GM23248 (cell line): ENCODE measurements at places on chromosomes 7 and 10. TPM values are rescaled to one million over a fixed set of nuclear protein-coding genes. Genes with fewer than 3 reads are reported as not detected.

Gene SOSTDC1
- not detected in 2 replicates for total RNA-seq

Gene EBF3
- 0.25 and 0.43 TPM in 2 replicates for total RNA-seq

Gene CACNA2D1
- total RNA-seq, result 21.2 and 31.1 TPM in 2 replicates

Gene OR2A12
- total RNA-seq, result not detected in 2 replicates

Gene IL2RA
- total RNA-seq, result not detected in 2 replicates

Gene CPEB3
- 0.63 and 1.1 TPM in 2 replicates for total RNA-seq

Gene ASAH2B
- 3.7 and 7.8 TPM in 2 replicates for total RNA-seq

Gene PRLHR
- total RNA-seq, result not detected in 2 replicates

Gene CC2D2B
- total RNA-seq, result not detected in 2 replicates

Gene SFRP5
- not detected in 2 replicates for total RNA-seq

GRCh38 chr10:78063236-78063635, 29.6 kb downstream of the RPS24 start:
- no peak overlapping the region for H3K4me3 ChIP-seq
- H3K27ac ChIP-seq, result no peak overlapping the region
- no peak for DNase-seq

DNA sequence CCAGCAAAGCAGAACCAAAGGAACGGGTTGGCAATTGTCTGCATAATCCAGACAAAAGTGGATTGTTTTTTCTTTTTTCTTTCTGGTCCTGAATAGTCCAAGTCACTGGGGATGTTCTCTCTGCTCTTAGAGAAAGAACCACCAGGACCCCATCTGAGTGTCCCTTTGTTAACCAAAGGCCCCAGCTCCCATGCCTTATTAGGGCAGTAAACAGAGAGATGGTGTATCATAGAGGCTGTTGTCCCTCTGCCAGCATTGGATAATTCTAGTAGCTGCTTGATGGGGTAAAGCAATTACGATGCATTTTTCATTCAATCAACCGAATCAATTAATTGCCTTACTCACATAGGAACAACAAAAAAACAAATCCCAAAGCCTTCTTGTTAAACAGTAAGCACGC, 213.0 kb downstream of the BUB3 start:
- H3K27me3 ChIP-seq, result no peaks in the 10 kb centered on the region
- DNase-seq, result no peak
- H3K27ac ChIP-seq, result no peak overlapping the region
- H3K4me1 ChIP-seq, result no peaks in the 10 kb centered on the region

DNA sequence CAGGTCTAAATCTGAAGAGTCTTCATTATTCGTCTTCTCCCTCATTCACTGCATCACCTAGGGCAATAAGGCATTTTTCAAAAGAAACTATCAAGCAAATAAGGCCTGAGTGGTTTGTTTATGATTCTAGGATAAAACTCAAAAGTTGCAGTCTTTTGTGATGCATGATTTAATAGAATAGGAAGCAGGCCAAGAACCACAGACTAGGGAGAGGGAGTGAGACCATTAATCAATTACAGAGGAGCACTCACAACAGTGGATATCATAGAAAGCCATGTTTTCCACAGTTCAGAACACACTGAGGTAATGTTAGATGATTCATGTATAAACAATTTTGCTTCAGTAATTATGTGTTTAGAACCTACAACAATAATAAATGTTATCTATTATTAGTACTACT, 87.8 kb upstream of the LRRTM3 start:
- no peaks in the 10 kb centered on the region for H3K4me1 ChIP-seq
- peak; percentile 1 for DNase-seq
- H3K4me3 ChIP-seq, result no peak overlapping the region
- no peaks in the 10 kb centered on the region for H3K36me3 ChIP-seq
- no peak overlapping the region for H3K27ac ChIP-seq

DNA sequence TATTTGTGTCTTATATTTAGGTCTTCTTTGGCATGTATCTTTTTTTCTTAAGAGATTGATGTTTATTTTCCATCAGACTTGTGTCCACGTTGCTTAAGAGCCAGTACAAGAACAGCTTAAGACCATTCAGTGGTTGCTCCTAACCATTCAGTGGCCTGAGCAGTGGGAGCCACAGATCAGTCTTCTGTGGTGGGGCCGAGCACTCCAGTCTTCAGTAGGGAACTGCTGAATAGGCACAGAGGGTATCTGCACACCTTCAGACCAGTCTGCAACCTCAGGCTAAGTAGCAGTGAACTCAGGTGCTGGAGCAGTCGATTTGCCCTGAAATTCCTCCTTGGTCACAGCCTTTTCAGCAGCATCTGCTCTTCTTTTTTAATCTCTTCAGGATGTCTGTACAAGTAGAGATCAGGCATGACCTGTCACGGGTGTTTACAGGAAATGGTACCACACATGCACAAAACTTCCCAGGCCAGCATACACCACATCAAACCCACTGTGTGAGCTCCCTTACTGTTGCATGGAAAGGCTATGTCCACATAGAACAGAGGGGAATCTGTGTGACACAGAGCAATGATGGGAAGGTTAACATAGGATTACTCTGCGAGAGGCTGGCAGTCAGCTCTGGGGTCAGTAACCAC, 51.5 kb downstream of the FAM107B start:
- H3K27ac ChIP-seq, result no peak overlapping the region
- no peak overlapping the region for H3K4me3 ChIP-seq
- H3K4me1 ChIP-seq, result no peaks in the 10 kb centered on the region

DNA sequence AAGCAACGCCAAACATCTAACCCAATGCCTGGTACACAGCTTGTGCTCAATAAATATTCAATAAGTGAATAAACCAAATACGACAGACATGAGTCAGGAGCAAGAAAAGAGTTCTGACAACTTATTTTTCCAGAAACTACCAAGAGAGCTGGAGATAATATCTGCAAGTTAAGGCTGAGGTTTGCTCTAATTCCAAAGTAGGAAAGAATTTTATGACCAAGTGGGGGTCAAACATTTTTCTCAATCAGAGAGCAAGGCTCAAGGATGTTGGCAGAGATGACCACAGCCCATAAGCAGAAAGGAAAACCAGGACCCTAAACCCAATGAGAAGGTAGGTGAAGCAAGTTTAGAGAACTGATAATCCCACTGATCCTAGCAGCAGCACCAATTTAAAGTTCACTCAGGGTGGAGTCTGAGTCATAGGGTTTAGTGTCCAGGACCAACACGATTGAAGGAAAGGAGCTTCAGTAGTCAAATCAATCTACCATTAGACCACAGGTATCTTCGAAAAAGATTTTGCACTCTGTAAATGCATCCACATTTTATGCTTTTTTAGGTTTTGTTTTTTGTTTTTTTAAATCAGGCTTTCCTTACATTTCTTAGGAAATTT, 49.3 kb upstream of the KCNIP2 start:
- no peaks in the 10 kb centered on the region for H3K27me3 ChIP-seq
- peak; percentile 43 for DNase-seq
- H3K27ac ChIP-seq, result no peak overlapping the region

DNA sequence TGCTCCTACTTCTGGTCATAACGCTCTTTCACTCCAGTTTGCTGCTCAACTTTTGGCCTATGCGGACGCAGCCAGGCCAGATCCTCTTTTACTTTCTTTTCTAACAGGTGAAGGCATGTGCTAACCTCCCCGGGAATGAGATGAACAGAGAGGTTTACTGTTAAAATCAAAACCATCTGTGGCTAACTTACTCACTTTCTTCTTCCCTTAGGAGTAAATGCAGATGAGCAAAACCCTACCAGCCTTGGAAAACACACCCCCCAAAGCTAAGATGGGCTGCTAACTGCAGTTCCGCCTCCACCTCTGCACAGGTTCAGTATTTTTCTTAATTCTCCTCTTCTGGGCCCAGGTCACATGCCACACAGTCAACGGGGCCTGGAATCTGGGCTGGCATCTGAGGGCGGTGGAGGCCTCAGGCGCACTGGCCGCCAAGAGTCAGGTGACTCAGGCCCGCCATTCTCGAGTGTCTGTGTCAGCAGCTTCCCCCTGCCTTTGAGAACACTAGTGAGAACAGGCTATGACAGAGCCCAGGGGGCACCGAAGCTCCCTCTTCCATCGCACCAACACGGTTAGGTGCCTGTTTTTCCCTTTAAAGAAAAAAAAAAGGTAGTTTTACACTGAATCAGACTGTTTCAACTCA, 11.1 kb downstream of the FAM53B start:
- H3K36me3 ChIP-seq, result no peaks in the 10 kb centered on the region
- no peak overlapping the region for H3K4me3 ChIP-seq
- DNase-seq, result no peak

DNA sequence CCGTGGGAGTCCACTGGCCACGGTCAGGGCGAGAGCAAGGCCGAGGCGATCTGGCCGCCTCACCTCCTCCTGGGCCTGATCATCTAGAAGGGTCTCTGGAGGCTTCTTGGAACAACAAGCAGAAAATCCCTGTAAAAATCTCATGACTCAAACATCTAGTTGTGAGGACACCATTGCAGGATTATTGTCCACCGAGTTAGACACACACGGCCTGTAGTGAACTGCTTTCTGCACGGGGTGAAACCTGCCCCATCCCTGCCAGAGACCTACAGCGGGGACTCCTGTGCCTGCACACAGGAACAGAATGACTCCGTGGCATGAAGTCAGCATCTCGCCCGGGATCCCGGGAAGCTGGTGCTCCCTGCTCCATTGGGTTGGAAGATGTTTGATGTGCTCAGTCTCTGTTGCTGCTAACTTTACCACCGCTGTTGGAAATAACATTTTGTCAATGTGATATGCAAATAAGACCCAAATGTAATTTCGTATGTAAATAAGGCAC, 267.0 kb upstream of the TCERG1L start:
- no peaks in the 10 kb centered on the region for H3K27me3 ChIP-seq
- no peak overlapping the region for H3K27ac ChIP-seq
- H3K4me3 ChIP-seq, result no peak overlapping the region
- DNase-seq, result no peak
- no peaks in the 10 kb centered on the region for H3K4me1 ChIP-seq

- peak overlapping the region; percentile 65 for H3K4me3 ChIP-seq
- no peaks in the 10 kb centered on the region for H3K27me3 ChIP-seq
- H3K36me3 ChIP-seq, result no peaks in the 10 kb centered on the region
- H3K4me1 ChIP-seq, result no peaks in the 10 kb centered on the region; the same call in 1 of the 2 replicates
These were observed 95.2 kb downstream of the DNAJB6 start for GRCh38 chr7:157431951-157432540.

GRCh38 chr10:29517352-29517923, 117.3 kb downstream of the SVIL start:
- no peaks in the 10 kb centered on the region for H3K36me3 ChIP-seq
- no peaks in the 10 kb centered on the region for H3K27me3 ChIP-seq
- H3K27ac ChIP-seq, result no peak overlapping the region

- H3K36me3 ChIP-seq, result no peaks in the 10 kb centered on the region
- H3K27me3 ChIP-seq, result no peaks in the 10 kb centered on the region
- no peak overlapping the region for H3K4me3 ChIP-seq
- DNase-seq, result peak; percentile 62
These were observed 3.9 kb upstream of the NRF1 start for GRCh38 chr7:129607471-129608120.

GRCh38 chr7:88429382-88429781, 122.7 kb upstream of the STEAP4 start:
- H3K27me3 ChIP-seq, result no peaks in the 10 kb centered on the region
- no peaks in the 10 kb centered on the region for H3K36me3 ChIP-seq
- H3K27ac ChIP-seq, result no peak overlapping the region
- H3K4me1 ChIP-seq, result no peaks in the 10 kb centered on the region
- DNase-seq, result peak; percentile 4

GRCh38 chr7:118995350-118995749, 770.8 kb downstream of the ANKRD7 start:
- H3K27me3 ChIP-seq, result no peaks in the 10 kb centered on the region
- DNase-seq, result no peak
- no peaks in the 10 kb centered on the region for H3K4me1 ChIP-seq
- H3K27ac ChIP-seq, result no peak overlapping the region

DNA sequence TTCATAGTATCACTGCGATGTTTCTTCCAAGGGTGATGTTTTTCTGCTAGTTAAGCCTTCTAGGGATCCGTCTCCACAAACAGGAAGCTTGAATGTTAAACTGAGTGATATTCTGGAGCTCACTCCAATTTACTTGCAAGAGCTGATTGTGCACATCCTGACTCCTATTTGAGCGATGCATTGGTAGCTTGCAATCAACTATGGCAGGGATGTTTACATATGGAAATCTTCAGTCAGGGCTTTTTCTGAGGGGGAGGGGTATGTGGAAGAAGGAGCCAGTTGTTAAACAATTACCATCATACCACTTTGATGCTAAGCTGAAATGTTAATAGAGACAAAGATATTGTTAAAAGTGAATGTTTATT, 43.2 kb upstream of the NXPH1 start:
- DNase-seq, result no peak
- H3K4me3 ChIP-seq, result no peak overlapping the region
- no peaks in the 10 kb centered on the region for H3K4me1 ChIP-seq
- H3K36me3 ChIP-seq, result no peaks in the 10 kb centered on the region
- no peaks in the 10 kb centered on the region for H3K27me3 ChIP-seq
- no peak overlapping the region for H3K27ac ChIP-seq

- DNase-seq, result no peak
- H3K27ac ChIP-seq, result no peak overlapping the region
- H3K4me3 ChIP-seq, result no peak overlapping the region
- no peaks in the 10 kb centered on the region; the same call in 1 of the 2 replicates for H3K27me3 ChIP-seq
These were observed 115.5 kb downstream of the GFRA1 start for GRCh38 chr10:116157485-116157884.

DNA sequence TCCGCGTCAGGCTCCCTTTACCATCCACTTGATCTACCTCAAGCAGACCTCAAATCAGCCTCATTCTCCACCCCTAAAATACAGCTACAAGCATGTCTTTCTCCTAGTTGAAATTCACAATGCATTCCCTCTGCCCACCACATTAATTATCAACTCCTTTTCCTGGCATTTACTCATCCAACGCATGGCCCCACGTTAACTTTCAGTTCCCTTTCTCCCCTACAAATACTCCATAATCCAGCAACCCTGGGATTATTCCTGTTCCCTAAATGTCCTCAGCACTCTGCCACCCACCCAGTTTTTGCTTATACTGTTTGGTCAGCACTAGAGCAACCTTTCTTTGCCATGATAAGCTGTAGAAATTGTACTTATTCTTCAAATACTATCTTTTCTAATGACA, 5.7 kb upstream of the VIM start:
- no peaks in the 10 kb centered on the region for H3K36me3 ChIP-seq
- H3K4me1 ChIP-seq, result peaks cover 47% of the 10 kb centered on the region
- no peak overlapping the region for H3K4me3 ChIP-seq
- DNase-seq, result no peak

DNA sequence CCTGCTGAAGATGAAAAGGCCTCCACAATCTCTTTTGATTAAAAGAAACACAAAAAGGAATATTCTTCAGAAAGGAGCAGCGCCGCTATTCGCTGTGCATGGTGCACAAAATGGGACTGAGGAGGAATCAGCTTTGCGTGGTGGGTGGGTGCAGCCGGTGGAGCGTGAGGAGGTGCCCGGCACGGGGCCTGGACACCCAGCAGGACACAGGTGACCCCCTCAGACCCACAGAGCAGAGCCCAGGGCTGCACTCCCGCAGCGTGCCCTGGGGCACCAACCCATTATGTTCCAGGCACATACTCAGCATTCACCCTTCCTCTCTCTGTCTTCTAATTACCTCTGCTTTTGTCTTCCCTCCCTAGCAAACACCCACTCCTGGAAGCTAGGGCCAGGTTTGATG, 238.0 kb upstream of the PPP2R2D start:
- H3K27ac ChIP-seq, result no peak overlapping the region
- H3K4me3 ChIP-seq, result no peak overlapping the region
- DNase-seq, result no peak
- H3K27me3 ChIP-seq, result no peaks in the 10 kb centered on the region

GRCh38 chr10:132030898-132031463, 34.8 kb upstream of the JAKMIP3 start:
- no peak overlapping the region for H3K27ac ChIP-seq
- H3K4me1 ChIP-seq, result no peaks in the 10 kb centered on the region
- no peaks in the 10 kb centered on the region for H3K36me3 ChIP-seq
- H3K4me3 ChIP-seq, result no peak overlapping the region

- no peaks in the 10 kb centered on the region for H3K27me3 ChIP-seq
- no peaks in the 10 kb centered on the region for H3K36me3 ChIP-seq
- no peak overlapping the region for H3K4me3 ChIP-seq
- H3K4me1 ChIP-seq, result no peaks in the 10 kb centered on the region
These were observed 309.3 kb downstream of the GPR37 start for GRCh38 chr7:124456286-124456685.
